ENCODE measurements at places on chromosomes 13 and 19.

- no peak for DNase-seq
Observed at GRCh38 chr13:46088821-46089562, 15.8 kb downstream of the CPB2 start.

GRCh38 chr19:2325281-2326046 lies 2.9 kb downstream of the LSM7 start:
- DNase-seq = no peak

- peak; percentile 35 for DNase-seq
Observed at GRCh38 chr13:107743983-107744382, 471.4 kb downstream of the LIG4 start.

DNA sequence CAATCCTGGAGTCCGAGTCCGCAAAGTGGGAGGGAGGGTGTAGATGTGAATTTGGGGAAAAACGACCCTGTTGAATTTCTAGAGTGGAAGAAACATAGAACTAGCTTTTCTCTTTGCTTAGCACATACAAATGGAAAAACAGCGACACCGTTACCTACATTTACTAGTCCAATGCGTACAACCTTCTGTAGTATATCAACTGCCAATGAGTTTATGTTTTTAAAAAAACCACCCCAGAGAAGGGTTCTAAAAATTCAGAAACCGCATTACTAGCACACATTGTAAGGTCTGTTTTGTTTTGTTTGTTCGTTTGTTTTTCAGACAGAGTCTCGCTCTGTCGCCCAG lies 332 bp upstream of the SUPT20H start:
- no peak for DNase-seq

- no peak for DNase-seq
Observed at GRCh38 chr13:73544175-73544574, 485.4 kb downstream of the KLF5 start.

GRCh38 chr19:38695317-38695683 lies 47.9 kb downstream of the ACTN4 start:
- no peak for DNase-seq

DNA sequence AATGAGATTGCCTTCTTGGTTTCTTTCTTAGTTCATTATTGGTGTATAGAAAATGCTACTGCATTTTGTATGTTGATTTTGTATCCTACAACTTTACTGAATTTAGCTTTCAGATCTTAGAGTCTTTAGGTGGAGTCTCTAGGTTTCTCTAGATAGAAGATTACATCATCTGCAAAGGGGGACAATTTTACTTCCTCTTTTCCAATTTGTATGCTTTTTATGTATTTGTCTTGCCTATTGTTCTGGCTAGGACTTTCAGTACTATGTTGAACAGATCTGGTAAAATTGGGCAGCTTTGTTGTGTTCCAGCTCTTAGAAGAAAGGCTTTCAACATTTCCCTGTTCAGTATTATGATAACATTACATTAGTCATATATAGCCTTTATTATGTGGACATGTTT lies 101.0 kb upstream of the SPRY2 start:
- DNase-seq = no peak

- no peak for DNase-seq
Observed at GRCh38 chr19:13742756-13743155, 21.6 kb upstream of the MRI1 start.

DNA sequence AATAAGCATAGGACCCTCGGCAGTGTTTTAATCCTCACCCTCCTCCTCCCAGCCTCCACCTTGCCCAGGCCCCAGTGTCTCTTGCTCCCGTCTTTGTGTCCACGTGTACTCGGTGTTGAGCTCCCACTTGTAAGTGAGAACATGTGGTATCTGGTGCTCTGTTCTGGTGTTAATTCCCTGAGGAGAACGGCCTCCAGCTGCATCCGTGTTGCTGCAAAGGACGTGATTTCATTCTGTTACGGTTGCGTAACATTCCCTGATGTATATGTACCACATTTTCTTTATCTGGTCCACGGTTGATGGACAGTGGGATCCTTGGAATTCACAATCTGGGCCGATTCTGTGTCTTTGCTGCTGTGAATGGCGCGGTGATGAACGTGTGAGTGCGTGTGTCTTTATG lies 44.7 kb upstream of the TFDP1 start:
- no peak for DNase-seq

GRCh38 chr13:110815471-110816204 lies 99.2 kb downstream of the ANKRD10 start:
- no peak for DNase-seq

GRCh38 chr13:48890391-48890790 lies 85.3 kb upstream of the FNDC3A start:
- no peak for DNase-seq

DNA sequence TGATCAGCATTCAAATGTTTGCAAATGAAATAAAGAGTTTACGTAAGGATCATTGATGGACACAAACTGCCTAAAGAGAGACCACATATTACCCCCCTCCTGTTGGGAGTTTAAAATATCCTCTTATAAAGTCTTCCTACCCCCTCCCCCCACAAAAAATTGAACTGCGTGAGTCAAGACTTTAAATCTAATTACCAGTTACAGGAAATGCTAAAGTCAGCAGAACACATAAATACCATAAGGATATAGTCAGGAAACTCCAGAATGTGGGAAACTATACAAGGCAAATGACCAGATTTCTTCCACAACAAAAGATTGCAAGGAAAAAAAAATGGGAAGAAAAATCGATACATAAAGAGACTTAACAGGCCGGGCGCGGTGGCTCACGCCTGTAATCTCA lies 44.4 kb upstream of the FARP1 start:
- DNase-seq = no peak

- no peak for DNase-seq
Observed at GRCh38 chr13:99231721-99232120, 26.5 kb downstream of the GPR18 start.

- DNase-seq = no peak
Observed at GRCh38 chr13:47859165-47859564, 141.9 kb downstream of the SUCLA2 start.

DNA sequence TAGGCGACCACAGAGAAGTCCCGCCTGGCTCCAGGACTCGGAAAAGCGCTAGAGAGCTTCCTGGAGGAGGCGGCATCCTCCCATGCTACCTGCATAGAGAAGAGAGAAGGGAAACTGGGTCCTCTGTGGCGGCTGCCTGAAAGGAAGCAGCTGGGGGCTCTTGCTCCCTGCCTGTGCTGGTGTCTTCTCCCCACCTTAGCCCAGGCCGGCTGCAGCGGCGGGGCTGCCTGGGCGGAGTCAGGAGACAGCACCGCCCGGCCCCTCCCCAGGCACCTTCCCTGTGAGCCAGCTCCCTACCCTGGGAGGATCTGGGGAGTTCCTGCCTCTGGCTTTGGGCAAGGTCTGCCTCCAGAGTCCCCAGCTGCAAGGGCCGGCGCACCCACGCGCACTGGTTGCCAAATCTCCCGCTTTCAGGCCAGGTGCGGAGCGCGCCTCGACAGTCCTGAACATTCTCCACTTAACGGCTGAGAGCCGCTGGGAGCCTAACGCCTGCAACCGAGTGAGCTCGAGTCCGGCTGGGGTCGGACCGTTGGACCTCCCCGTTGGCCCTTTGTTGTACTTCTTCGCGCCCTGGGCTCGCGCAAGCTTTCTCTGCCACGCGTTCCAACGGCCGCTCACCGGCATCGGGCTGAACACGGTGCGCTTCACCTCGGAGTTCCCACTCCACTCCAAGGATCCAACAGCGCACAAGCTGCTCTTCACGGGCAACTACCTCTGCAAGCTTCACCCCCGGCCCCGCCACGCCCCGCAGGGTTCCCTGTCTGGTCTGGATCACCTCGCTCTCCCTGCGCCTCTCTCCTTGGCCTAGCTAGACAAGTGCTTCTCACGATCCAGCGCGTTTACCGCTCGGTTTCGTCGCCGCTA lies 21.8 kb upstream of the ZNF30 start:
- no peak for DNase-seq

DNA sequence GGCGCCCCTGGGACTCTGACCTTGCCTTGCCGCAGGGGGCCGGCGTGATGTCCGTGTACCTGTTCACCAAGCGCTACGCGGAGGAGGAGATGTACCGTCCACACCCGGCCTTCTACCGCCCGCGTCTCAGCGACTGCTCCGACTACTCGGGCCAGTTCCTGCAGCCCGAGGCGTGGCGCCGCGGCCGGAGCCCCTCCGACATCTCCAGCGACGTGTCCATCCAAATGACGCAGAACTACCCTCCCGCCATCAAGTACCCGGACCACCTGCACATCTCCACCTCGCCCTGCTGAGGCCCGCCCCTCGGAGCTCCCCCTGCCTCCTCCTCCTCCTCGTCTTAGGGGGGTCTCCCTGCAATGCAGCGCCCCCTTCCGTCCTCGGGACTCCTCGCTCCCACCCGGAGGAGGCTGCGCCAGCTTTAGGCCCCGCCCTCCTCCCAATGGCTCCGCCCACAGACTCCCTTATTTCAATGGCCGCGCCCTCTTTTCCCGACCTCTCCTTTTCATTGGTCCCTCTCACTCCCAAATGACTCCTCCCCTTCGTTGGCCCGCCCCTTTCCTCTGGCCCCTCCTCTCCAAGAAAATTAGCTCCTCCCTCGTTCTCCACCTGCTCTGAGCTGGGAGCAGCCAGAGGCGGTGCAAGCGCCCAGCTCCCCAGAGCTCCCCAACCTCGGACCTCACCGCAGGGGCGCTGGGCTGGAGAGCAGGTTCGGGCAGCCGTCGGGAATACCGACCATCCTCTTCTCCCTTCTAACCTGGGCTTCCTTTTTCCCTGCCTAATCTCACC lies 20.5 kb upstream of the CACNG8 start:
- no peak for DNase-seq

- DNase-seq = no peak
Observed at GRCh38 chr13:36764957-36765356, 54.1 kb upstream of the RFXAP start.

DNA sequence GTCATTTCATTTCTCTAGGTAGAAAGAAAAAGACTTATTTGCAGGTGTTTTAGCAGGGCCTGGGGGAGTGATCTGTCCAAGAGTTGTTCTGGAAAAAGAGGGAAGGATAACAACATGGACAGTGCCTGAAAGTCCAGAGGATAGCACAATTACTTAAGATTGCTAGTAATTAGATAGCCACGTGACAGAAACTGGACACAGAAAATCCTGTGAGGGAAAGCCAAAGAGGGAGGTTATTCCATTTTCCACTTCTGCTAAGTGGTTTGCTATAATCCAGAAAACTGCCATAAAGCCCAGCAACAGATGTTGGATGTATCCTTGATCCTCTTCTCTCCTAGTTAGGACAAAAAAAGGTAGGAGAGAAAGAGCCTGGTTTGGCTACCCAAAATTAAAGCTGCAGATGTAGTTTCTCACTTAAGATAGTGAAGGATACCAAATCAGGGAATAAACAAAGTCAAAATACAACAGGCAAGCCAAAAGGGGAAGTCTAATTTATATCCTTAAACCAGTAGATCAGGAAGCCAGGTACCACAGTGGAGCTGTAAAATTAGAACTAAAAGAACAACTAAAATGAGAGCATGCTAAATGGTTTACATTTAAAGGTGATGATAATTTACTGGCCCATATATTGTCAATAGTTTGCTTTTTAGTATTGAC lies 140.2 kb downstream of the VWA8 start:
- DNase-seq = no peak

GRCh38 chr13:40660141-40660664 lies 6.2 kb downstream of the FOXO1 start:
- DNase-seq = no peak

DNA sequence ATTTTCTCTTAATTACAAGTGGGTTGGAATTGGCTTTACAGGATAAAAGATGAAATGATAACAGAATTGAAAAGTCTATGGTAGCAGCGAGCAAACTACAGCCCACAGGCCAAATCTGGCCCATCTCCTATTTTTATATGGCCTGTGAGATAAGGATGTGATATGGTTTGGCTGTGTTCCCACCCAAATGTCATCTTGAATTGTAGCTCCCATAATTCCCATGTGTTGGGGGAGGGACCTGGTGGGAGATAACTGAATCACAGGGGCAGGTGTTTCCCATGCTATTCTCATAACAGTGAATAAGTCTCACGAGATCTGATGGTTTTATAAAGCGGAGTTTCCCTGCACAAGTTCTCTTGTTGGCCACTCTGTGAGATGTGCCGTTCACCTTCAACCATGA lies 19.0 kb downstream of the CRYL1 start:
- DNase-seq = no peak

- DNase-seq = no peak
Observed at GRCh38 chr19:58326501-58326913, 287 bp upstream of the ZSCAN22 start.

- no peak for DNase-seq
Observed at GRCh38 chr19:40282920-40283319, 2.2 kb downstream of the AKT2 start.

GRCh38 chr13:91112201-91112923 lies 235.1 kb upstream of the MIR17HG start:
- no peak for DNase-seq

GRCh38 chr13:112742583-112742982 lies 52.7 kb downstream of the ATP11A start:
- no peak for DNase-seq

- DNase-seq = no peak
Observed at GRCh38 chr19:4707956-4708650, 15.5 kb downstream of the DPP9 start.
